ENCODE measurements at places on chromosomes 12 and 14.

- DNase-seq, result no peak
Measured at GRCh38 chr12:46830731-46831334, 5.0 kb upstream of the SLC38A4 start.

- no peak for DNase-seq
Measured at GRCh38 chr14:57549765-57550420, 56.2 kb upstream of the CCDC198 start.

DNA sequence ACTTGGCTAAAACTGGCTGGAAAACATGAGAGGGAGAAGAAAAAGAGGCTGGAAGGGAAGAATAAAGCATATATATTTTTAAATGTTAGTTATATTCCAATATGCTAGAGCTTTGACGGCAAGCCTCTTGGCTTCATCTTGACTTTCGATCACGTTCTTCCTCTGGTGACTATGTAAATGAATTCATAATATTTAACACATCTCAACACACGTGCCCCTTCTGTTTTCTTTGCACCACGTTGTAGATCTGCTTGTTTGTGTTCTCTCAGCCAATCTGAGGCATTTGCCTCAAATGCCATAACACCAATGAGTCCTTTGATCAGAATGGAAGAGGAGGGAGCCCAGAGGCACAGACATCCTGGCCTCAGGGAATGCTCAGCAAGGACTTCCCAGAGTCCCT lies 45.4 kb upstream of the TRIM9 start:
- DNase-seq, result no peak

DNA sequence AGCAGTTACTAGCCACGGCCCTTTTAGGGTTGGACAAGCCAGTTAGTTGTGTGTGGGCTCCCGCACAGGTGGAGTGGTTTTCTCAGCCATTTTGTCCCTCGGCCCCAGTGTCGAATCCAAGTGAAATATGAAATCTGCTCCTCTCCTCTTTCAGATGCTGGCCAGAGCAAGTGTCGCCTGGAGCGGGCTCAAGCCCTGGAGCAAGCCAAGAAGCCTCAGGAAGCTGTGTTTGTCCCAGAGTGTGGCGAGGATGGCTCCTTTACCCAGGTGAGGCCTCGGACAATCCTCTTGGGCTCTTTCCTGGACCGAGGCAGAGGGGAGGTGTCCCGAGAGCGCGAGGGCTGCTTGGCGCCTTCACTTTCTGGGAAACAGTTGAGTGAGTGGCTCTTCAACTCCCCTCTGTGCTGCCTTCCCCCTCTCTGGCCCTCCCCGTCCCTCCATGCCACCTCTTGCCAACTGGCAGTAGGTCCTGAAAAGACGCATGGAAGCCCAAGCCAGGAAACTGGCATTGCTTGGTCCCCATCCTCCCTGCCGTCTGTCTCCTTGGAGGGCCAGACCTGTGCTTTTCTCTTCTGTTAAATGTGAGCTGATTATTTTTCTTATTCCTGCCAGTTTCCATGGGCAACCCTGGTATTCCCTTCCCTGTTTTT lies 74.2 kb downstream of the SMOC1 start:
- no peak for DNase-seq

- DNase-seq, result no peak
Measured at GRCh38 chr14:52370406-52370935, 56.4 kb downstream of the PTGER2 start.

All from caudate nucleus (tissue), 63 donors.